Activated CD4-positive, CD25-positive, alpha-beta regulatory T cell (primary cell): ENCODE measurements at places on chromosomes 7 and 10.

DNA sequence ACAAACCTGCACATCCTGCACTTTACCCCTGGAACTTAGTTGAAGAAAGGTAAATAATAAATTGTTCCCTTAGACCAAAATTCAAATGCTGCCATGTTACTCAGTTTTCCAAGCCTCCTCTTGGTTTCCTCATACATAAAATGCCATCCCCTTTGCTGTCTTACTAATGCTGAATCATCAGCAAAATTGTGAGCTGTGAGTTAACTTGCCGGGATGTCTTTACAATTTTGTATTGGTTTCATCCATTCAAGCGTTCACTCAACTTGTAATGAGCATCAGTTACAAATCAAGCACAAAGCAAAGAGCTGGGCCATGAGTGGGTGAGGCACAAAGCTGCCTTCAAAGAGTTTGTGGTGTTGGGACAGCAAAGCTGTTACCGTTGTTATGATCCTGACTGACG is 395.8 kb upstream of the ZMIZ1 start:
- DNase-seq = no peak

DNA sequence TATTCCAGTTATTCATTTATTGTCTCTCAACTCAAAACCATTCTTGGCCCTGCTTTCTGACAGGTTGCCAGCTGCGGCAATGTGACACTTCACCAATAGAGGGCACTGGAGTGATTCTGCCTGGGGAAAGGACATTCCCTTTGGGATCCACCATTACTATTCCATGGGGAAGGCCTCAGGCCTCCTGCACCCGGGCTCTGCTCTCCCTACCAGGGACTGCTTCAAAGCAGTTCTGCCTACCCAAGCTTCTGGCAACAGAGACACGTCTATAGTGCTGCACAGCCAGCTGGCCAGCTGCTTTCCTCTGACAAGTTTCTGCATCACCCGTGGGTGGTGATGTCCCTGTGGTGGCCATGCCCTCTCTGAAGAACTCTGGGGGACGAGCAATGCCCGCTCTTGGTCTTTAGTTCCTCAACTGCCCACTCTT is 163.8 kb downstream of the ELMO1 start:
- DNase-seq = no peak

DNA sequence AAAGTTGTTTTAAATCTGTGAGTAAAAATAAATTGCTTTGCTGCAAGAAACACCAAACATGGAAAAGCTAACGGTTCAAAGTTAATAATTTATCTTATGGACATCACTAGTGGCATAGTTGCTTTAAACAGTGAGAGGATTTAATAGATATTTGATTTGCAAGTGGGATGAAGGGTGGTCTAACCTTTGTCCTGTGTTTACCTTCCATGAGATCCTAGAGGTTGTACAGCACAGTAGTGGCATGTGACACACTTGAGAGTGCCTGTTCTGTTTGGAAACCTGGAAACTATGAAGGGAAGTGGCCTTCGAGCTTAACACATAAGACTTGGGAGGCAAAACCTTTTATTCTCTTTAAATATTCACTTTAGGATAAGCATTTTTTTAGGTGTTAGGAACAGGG is 16.0 kb downstream of the EGFR start:
- no peak for DNase-seq

DNA sequence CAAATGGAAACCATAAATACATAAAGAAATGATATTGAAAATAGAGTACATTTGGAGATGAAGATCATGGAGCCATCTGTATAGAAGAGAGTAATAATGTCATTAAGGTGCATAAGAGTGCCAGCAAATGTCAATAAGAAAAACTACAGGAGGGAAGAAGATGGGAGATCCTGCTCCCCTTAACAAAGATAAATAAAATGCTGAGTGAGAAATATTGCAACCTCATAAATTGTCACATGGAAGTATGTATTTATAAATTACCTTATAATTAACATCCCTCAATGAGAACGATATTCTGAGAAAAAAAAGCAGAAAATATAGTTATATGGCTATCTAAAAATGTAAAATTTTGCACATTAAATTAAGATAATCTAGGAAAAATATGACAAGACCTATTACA is 155.2 kb upstream of the PRSS1 start:
- DNase-seq = no peak

- DNase-seq = no peak
These were observed 52.0 kb downstream of the VCL start for GRCh38 chr10:74049955-74050354.

DNA sequence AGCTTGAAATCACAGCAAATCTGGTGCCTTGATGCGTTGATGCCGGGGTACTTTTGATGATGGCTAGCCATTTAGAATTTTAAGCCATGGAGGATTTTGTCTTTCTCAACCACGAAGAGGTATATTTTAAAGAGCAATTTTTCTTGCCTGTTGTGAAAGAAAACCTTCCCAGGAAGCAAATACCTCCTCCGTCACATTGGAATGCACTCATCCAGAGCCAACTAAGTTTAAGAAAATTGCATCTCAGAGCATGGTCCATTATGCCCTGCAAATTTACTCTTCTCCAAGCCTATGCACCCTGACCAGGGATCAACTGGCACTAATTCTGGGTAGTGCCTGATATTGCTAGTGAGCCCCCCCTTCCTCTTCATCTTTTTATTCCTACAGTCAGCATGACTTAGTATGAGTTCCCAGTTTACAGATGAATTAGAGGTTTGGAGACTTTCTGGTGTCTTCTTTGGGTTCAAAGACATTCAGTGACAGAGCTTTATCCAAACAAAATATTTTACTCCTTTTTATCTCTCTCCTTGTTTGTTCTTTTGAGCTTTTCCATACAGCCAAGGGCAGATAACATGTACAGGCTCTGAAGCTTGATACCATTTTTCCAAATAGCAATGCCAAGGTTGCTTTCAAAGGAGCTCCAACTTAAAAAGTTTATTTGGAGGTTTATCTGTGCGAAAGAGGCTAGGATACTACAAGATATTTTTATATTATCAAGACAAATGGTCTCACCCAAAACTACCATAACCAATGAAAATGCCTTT is 56.6 kb upstream of the ANK3 start:
- no peak for DNase-seq

GRCh38 chr10:125562737-125563136 is 120.2 kb downstream of the TEX36 start:
- DNase-seq = no peak

DNA sequence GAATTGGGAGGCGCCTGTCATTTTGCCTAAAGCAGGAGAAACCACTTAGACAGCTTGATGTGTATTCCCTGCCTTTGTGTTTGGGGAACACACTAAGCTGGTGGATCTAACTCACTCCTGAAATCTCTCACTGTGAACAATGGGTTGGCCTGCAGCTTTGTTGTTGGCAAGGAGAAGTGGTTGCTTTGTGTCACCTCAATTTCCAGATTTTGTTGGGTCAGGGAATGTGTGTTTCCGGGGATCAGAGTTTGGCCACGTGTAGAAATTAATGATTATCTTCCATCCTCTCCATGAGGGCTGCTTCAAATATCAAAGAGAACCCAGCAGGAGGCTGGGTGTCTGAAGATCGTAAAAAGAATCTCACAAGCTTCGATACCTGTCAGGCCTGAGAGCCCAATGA is 27.8 kb downstream of the A1CF start:
- no peak for DNase-seq

DNA sequence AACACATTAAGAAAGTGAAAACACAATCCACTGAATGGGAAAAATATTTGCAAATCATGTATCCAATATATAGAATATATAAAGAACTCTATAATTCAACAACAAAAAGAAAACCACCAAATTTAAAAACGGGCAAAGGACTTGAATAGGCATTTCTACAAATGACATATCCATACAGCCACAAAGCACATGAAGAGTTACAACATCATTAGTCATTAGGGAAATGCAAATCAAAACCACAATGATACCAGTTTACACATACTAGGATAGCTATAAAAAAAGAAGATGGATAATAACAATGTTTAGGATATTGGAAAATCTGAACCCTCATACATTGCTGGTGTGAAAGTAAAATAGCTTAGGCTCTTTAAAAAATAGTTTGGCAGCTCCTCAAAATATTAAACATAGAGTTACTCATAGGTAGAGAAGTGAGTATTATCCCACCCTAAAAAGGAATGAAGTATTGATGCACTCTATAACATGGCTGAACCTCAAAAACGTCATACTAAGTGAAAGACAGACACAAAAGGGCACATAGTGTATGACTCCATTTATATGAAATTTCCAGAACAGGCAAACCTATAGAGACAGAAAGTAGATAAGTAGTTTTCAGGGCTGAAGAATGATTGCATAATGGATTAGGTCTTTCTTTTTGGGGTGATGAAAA is 4.5 kb downstream of the ZPBP start:
- DNase-seq = no peak

DNA sequence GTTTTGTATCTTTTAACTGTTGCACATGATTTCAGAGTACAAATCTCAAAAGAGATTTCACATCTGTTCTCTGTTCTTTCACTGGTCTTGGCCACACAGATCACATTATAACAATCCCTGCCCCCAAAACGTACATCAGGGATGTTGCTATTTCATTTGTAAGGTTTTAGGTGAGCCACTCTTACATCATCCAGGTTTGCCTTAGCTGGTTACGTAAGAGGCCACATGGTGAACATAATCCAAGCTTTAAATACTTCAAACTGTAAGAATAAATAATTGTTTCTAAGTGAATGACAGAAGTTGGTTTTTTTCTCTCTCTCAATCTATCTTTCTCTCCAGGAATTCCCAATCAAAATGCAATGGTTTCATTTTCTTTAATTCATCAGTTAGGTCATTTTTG is 245.9 kb upstream of the HGF start:
- DNase-seq = no peak

DNA sequence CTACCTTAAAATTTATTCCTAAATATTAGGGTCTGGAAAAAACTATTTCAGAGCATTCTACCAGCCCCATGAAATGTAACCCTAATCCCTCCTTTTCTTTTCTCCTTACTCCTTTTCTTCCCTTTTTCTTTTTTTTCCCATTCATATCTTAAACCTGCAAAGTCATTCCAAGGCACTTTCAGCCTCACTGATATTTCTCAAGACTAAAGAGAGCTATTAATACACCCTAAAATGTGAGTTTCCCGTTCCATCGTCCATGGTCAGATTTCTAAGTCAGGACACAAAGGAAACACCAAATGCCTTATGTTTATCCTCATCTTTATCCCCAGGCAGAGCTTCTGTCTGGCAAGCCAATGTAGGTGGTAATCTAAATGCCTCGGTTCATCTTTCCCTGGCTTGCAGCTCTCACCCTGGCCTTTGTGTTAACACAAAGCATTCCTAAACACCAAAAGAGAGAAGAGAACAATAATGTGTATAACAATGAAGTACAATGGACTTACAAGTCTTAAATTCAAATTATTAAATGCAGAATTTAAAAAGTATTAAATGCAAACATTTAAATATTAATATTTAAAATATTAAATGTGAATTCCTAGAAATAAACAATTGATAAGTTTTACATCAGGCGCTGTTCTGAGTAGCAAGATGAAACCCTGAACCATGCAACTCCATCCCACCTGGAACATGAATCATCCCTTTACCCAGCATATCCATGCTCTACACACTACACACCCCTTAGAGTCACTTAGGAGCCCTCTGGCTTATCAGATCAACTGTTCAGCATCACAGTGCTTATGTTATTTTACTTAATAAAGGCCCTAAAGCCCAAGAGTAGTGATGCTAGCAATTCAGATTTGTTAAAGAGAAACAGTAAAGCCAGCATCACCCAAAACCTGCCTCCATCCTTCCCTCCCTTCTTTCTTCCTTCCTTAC is 26.8 kb downstream of the MICU1 start:
- no peak for DNase-seq

DNA sequence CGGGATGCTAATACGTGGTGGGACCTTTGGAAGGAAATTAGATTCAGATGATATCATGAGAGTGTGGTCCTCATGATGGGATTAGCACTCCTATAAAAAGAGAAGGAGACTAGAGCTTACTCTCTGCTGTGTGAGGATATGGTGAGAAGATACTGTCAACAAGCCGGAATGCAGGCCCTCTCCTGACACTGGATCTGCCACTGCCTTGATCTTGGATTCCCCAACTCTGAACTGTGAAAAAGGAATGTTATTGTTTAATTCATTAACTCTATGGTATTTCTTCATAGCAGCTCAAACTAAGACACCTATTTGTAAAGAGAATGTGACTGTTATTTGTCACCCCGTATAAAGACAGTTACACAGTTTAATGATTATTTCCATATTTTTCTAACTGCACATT is 1227.5 kb upstream of the C7orf33 start:
- DNase-seq = no peak

GRCh38 chr10:132418527-132419416 is 21.8 kb downstream of the PWWP2B start:
- DNase-seq = no peak

DNA sequence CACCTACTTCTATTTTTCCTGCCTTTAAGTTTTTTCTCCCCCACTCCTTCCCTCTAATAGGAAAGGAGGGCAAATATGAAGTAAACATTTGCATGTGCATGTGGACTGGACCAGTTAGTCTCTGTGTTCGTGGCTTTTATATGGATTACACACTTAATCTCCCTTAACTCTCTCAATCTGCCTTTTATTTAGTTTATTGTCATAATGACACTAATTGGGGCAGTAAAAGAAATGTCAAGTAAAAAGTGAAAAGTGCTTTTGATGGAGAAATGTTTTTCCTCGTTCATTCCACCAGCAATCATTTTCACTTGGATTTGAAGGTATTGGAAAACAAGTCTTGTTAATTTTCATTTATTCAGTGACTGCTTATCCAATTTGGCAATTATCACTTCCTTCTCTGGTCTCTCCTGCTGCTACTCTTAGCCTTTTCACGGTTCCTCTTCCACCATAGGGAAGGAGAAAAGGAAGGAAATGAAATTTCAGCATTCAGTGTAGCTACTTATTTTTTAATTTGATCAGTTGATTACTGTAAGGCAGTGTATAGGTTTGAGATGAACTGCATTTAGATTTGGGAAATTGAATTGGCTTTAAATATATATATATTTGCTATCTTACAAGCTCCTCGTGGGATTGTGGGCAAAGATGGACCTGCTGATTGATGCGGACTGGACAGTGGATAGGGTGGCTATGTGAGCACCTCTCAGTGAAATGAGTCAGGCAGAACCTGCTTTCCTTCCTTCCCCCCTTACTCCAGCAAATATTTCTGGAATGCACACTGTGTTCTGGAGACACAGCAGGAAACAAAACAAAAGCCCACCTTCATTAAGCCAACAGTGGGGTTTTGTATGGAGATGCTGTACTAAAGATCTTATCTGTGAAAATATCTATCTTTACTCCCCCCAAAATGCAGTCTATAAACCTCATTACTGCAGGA is 77.5 kb downstream of the LRRC4 start:
- DNase-seq = no peak

DNA sequence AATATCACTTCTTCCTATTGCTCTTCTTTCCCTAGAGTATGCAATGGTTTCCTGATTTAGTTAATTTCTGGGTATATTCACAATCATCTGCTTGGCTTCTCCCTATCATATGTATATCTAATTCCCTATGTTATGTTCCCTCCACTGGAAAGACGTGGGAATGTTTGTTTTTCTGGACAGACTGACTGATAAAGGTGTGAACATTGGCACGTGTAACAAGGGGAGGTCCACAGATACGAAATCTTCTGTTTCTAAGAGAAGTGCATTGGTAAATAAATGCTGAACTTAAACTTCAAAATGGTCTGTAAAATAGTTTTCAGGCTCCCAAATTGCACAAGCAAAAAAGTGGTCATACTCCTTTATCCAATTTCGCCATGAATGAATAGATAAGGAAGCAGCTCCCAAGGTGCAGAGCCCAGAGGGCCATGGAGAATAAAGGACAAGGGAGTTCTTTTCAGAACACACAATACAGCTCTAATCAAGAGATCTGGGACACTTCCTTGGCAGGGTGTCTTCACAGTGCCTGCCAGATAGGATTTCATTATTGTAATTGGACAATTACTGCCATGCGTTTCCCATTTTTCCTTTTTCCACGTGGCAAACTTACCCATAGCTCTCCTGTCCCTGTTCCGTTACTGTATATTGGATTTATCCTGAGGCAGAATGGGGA is 141.9 kb downstream of the RNF133 start:
- DNase-seq = no peak
